ENCODE measurements at places on chromosomes 16 and 17. TPM values are rescaled to one million over a fixed set of nuclear protein-coding genes. Genes with fewer than 3 reads are reported as not detected.

Gene DHRS7C
- not detected for total RNA-seq

Gene AOC3
- total RNA-seq, result 0.13 TPM

Gene DPEP1
- total RNA-seq, result 0.60 TPM

Gene KRTAP4-12
- not detected for total RNA-seq

Gene VTN
- total RNA-seq, result not detected

Gene NHERF2
- 113 TPM for total RNA-seq

Gene UBE2I
- 92.0 TPM for total RNA-seq

Gene GDPD1
- 4.0 TPM for total RNA-seq

Gene KIF2B
- not detected for total RNA-seq

Gene CD300C
- total RNA-seq, result not detected

Gene DNAI2
- not detected for total RNA-seq

Gene CYGB
- total RNA-seq, result not detected

Gene TBC1D3
- total RNA-seq, result not detected

Gene MYH1
- not detected for total RNA-seq

Gene C16orf74
- total RNA-seq, result 11.1 TPM

Gene SLC13A2
- total RNA-seq, result not detected

Gene SPHK1
- 24.3 TPM for total RNA-seq

Gene MT1B
- not detected for total RNA-seq

Gene ZPBP2
- not detected for total RNA-seq

Gene EFNB3
- 3.1 TPM for total RNA-seq

Gene DHODH
- 22.1 TPM for total RNA-seq

Gene TMIGD1
- total RNA-seq, result not detected

Gene SDK2
- total RNA-seq, result 0.03 TPM

Gene CLEC19A
- total RNA-seq, result not detected

Gene OR4D1
- total RNA-seq, result not detected

Gene CD7
- not detected for total RNA-seq

Gene PYCARD
- not detected for total RNA-seq

Gene PDILT
- total RNA-seq, result not detected

Gene RTN4RL1
- total RNA-seq, result not detected

Gene CHD9
- total RNA-seq, result 26.6 TPM

Gene RGS11
- total RNA-seq, result 0.04 TPM

Gene PPP1R1B
- total RNA-seq, result 1.4 TPM

Gene C16orf96
- not detected for total RNA-seq

Gene ENO3
- 7.2 TPM for total RNA-seq

Gene C1QTNF1
- 12.8 TPM for total RNA-seq

Gene CCL8
- not detected for total RNA-seq

Gene IL17C
- 0.15 TPM for total RNA-seq

Gene SECTM1
- total RNA-seq, result 15.3 TPM

Gene TNK1
- 2.4 TPM for total RNA-seq

Gene NT5M
- total RNA-seq, result 5.7 TPM

Gene EVPLL
- not detected for total RNA-seq

Gene PRAC1
- total RNA-seq, result not detected

Gene SLFN14
- not detected for total RNA-seq

Gene PTX4
- total RNA-seq, result not detected

Gene OTOP3
- not detected for total RNA-seq

Gene IRX5
- 15.1 TPM for total RNA-seq

Gene HEATR9
- total RNA-seq, result not detected

Gene GPR139
- total RNA-seq, result not detected

Gene ASGR1
- 3.1 TPM for total RNA-seq

Gene TMC5
- total RNA-seq, result not detected

Gene SYNGR2
- 40.9 TPM for total RNA-seq

Gene CDK5R1
- 5.0 TPM for total RNA-seq

Data from A375 (cell line).